ENCODE measurements at places on chromosomes 16 and 17.

GRCh38 chr17:38434178-38434665 lies 6.0 kb downstream of the ARHGAP23 start:
- no peak for DNase-seq

- no peak for DNase-seq
These were observed 111.5 kb upstream of the MPHOSPH6 start for GRCh38 chr16:82281544-82281943.

- DNase-seq, result no peak
These were observed 772 bp upstream of the SAMD14 start for GRCh38 chr17:50130559-50131305.

DNA sequence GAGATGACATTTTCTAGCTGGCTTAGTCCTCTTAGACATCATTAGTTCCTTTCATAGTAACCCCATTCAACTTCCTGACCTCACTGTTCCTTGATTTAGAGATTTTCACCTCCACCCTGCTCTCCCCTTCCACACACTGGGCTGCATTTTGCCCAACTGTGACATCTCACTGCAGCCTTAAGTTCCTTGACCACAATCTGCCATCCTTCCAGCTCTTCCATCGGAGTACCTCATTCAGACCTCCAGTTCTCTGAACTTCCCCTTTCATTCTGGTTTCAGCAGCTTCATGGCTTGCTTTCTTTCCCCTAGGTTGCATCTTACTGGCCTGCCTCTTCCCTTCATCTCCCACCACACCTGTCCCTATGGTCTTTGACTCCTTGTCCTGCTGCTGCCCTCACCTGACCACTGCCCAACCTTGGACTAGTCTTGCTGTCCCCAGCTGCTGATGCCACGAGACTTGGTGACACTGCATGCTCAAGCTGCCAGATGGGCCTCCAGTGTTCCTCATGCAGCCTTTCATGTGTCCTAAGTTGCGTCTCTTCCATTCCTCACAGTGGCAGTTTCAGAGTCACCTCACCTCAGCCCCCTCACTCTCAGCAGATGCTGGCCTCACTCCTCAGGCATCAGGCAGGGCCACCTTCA lies 40.8 kb downstream of the NUP88 start:
- no peak for DNase-seq

GRCh38 chr16:2858245-2859025 lies 465 bp upstream of the PRSS22 start:
- DNase-seq, result no peak

GRCh38 chr17:28916302-28916934 lies 13.5 kb upstream of the DHRS13 start:
- DNase-seq, result no peak

GRCh38 chr16:11683145-11683544 lies 14.9 kb downstream of the SNN start:
- DNase-seq, result no peak
